ENCODE measurements at places on chromosomes 3 and 15. TPM values are rescaled to one million over a fixed set of nuclear protein-coding genes. Genes with fewer than 3 reads are reported as not detected.

GRCh38 chr3:118907909-118908308 is 126.7 kb downstream of the IGSF11 start:
- no peak for DNase-seq

The GOLGA8G gene
- total RNA-seq = under 0.01 TPM

- DNase-seq = no peak
These were observed at the start of gene EFCC1 for GRCh38 chr3:129001101-129001805. TSS of gene EFCC1 (plus strand) at chr3:129001304. CDS start at chr3:129001629, 325 bp downstream.

- no peak for DNase-seq
These were observed 34.9 kb upstream of the MAGI1 start for GRCh38 chr3:66073464-66074141.

DNA sequence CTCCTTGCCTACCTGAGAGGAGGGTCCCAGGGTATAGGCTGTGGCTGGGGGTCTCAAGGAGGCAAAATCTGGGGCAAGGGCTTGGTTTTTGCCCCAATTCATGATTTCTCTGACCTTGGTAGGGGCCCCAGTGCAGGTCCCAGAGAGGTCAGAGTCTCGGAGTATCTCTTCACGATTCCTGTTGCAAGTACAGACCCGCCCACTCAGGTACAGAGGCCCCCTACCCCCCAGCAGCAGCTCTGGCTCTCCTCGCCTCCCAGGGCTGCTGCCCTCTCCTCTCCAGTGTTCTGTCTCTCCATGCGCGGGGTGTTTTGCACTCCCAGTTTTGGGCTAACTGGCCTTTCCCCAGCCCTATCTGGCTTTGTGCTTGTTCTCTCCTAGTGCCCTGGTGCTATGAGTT is 5.4 kb upstream of the JMJD7 start:
- DNase-seq = no peak

DNA sequence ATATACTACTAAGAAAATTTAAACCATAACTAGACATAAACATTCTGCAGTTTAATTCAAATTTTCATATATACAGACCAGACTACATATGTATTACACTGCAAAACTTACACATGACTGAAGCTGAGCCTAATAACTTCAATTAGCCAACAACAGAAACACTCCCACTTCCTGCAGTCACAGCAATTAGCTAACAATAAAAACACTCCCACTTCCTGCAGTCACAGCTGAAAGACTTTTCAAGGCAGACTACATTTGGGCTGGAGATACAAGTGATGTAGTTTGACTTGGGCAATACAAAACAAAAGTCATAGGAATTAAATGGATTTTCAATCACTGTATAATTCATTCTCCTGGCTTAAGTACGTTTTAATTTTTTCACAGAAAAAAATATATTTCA is 10.3 kb downstream of the TM2D3 start:
- no peak for DNase-seq

The ST3GAL6 gene
- total RNA-seq = 16.8 TPM

The STARD9 gene
- 4.4 TPM for total RNA-seq

GRCh38 chr3:35705904-35706303 is 66.6 kb downstream of the ARPP21 start:
- no peak for DNase-seq

DNA sequence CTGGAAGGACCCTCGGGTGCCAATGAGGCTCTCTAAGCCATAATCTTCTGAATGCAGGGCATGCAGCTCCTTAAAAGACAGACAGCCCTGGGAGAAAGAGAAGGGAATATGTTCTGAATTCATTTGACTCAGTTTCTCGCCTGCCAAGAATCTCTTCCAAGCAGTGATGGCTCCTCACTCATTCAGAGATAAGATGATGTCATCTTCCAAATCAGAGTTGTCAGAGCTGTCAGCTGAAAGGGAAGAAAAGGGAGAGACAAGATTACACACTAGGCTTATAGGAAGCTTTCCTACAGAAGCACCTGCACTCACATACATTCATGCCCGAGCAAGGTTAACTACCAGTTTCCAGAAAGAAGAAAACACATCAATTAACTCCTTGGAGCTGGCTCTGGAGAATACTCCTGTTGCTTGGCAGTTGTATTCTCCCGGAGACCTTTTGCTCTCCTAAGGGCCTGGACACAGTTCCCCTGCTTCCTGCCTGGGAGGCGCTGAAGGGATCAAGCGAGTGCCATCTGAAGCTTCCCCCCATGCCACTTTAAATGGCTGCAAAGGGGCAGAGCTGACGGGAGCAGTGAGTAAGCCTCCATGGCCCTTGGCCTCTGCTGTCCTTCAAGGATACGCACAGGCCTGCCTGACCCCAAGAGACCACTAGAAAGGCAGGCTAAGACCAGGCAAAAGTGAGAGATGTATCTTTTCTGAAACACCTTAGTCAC is 7.7 kb downstream of the RBM15B start:
- no peak for DNase-seq
